ENCODE measurements at places on chromosomes 11 and 22.

- DNase-seq = no peak
Observed at GRCh38 chr22:31915586-31915985, 28.7 kb upstream of the YWHAH start.

- no peak for DNase-seq
Observed at GRCh38 chr11:73173755-73174494, 31.8 kb upstream of the FCHSD2 start.

- no peak for DNase-seq
Observed at GRCh38 chr22:40406063-40406890, 35.9 kb downstream of the SGSM3 start.

DNA sequence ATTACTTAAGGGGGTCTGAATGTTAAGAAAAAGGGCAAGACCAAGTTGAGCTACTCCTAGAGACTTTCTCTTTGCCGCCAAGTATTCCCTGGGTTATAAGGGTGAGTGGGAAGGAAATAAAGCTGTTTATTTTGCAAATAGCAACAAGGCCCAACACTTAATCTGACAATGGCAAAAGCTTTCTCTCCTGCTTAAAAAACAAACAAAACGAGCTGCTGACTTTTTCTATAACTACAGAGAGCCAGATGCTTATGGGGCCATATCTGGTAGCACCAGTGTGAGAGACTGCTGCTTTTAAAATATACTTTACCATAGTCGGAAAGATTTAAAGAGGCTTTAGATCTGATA is 2.3 kb upstream of the KDM2A start:
- DNase-seq = no peak

DNA sequence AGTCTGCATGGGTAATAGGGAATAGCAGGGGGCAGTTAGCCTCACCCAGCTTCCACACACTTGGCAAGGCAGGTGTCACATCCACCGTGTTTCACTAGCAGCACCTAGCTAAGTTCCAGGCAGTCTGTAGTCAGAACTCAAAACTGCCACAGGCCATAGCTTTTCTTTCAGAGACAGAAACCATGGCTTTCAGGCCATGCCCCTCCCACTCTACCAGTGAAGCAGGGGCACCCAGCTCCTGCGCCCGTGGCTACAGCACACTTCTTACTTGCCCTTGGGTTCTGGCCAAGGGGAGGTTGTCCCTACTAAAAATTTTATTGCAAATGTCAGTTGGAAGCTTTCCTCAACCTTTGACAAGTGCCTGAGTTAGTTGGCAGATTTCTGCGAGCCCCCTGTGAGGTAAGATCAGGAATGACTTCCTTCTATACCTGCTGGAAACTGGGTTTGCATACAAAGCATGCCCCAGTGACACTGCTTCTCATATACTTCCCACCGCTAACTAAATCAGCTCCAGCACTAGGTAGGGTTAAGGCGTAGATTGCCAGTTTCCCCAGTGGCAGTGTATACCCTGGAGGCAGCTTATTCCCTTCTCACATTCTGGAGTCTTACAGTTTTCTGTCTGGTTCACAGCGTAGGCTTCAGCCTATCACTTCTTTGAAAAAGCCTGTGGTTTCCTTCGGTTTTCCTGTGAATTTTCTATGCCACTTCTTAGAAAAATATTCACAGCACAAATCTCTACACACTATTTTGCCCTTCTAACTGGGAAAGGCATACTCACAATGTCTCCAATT is 139.0 kb upstream of the LUZP2 start:
- no peak for DNase-seq

- no peak for DNase-seq
Observed at GRCh38 chr22:28063656-28064055, 144.6 kb upstream of the PITPNB start.

GRCh38 chr11:64866173-64866491 is 12.3 kb downstream of the EHD1 start:
- no peak for DNase-seq

GRCh38 chr22:17213976-17214375 is 5.3 kb downstream of the ADA2 start:
- peak; percentile 29 for DNase-seq

GRCh38 chr22:37196539-37197450 is 8.7 kb upstream of the C1QTNF6 start:
- DNase-seq = no peak

- no peak for DNase-seq
Observed at GRCh38 chr11:81942646-81943045, 791.0 kb downstream of the FAM181B start.

DNA sequence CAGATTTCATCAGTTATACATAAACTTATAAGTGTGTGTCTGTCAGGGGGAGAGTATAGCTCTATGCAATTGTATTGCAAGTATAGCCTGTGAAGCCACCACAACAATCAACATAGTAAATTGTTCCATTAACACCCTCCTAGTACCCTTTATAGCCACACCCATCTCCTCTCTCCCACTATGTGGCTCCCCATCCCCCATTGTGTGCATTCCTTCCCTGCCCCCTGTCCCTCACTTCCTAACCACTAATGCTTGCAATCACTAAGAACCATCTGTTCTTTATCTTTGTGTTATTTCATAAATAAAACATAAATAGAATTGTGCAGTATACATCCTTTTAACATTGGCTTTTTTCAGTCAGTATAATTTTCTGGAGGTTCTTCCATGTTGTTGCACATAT is 83.1 kb upstream of the SLC5A12 start:
- DNase-seq = no peak

Measured in stimulated activated CD4-positive, alpha-beta T cell treated with anti-CD3 and anti-CD28 coated beads, Interleukin-2, amount 100 ng/mL, for 48 hours (primary cell).